ENCODE measurements at places on chromosomes 13 and 19. TPM values are rescaled to one million over a fixed set of nuclear protein-coding genes. Genes with fewer than 3 reads are reported as not detected.

The ICAM3 gene
- total RNA-seq, result 10.1 TPM

The GSK3A gene
- 18.7 TPM for total RNA-seq

The GNA15 gene
- total RNA-seq, result 8.5 TPM

- no peak for DNase-seq
Observed at GRCh38 chr13:28590461-28590860, 68.5 kb upstream of the POMP start.

DNA sequence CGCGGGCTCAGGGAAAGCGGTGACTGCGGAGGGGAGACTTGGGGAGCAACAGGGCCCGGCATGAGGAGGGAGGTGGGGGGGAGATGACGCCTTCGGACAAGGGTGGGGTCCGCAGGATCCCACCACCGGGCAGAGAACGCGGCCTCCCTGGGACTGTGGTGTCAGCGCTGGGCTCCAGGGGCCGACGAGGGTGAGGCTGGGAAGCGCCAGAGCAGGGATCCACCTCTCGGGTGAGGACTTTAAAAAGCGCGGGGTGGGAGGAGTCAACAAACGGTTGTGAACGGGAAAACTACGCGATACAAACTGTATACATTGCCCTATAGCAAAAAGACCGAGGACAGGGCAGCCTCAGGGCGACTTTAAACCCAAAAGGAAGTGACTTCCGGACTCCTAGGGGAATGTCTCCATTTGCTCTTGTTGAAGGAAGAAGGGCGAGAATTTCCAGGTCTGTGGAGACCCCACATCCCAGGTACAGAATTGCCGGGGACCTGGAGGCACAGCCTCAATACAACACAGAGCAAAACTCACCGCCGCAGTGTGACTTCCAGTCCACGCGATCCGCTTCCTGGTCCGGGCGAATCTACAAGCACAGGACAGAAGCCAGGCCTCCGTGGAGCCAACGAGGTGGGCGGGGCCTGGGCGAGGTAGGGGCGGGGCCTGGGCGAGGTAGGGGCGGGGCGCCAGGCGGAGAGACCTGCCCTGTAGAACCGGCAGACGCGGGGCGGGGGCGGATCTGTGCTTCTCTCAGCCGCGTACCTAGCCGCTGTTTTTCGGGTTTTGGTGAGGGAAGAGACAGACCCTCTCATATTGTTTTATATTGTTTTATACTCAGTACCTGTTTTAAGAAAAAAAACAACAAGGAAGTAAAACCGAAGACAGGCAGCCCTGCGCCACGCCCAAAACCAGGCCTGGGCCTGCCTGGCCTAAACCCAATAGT, at the start of gene ZNF888:
ZNF888 (minus strand) TSS at position 588 of the 937 bp plus-strand sequence. CDS start 5,555 bp downstream, outside the sequence.
- DNase-seq, result peak; percentile 93

DNA sequence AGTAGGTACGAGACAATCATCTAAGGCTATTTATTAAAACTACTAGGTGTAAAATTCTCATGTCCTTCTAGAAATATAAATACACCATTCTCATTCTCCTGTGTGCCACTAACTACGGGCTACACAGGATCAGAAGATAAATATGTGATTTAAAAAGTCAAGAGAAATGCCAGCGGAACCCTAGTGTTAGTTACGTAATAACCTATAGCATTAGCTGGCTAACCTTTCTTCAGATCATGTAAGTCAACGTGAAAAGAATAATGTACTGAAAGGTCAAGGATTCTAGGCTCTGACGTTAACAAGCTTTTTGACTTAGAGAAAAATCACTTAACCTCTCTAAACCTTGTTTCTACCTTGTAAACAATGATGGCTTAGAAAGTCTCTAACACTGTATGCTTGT, 121.8 kb downstream of the RGCC start:
- DNase-seq, result no peak

DNA sequence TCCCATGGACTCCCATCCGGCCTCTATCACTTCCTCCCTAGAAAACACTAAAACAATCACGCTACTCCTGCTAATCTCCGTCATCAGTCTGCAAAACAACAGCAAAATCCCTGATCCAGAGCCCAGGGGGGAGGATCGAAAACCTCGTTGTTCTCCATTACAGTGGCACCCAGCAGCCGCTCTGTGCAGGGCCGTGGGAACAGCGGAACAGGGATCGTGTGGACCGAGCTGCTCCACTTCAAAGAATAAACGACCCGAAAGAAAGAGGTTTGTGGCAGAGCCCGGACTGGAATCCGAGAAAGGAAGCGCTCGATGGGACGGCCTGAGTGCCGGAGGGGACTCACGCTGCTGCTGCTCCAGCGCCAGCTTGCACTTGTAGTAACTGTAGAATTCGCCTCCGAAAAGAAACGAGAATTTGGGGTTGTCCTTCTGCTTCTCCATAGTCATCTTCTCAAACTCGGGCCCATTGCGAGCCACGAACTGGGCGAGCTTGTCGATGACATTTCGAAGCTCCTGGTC, 652 bp downstream of the CHERP start:
- no peak for DNase-seq

All from breast epithelium (tissue), 4 donors.